ENCODE measurements at places on chromosomes 7 and 10.

GRCh38 chr7:2460641-2461040, 15.6 kb downstream of the GRIFIN start:
- DNase-seq, result no peak

DNA sequence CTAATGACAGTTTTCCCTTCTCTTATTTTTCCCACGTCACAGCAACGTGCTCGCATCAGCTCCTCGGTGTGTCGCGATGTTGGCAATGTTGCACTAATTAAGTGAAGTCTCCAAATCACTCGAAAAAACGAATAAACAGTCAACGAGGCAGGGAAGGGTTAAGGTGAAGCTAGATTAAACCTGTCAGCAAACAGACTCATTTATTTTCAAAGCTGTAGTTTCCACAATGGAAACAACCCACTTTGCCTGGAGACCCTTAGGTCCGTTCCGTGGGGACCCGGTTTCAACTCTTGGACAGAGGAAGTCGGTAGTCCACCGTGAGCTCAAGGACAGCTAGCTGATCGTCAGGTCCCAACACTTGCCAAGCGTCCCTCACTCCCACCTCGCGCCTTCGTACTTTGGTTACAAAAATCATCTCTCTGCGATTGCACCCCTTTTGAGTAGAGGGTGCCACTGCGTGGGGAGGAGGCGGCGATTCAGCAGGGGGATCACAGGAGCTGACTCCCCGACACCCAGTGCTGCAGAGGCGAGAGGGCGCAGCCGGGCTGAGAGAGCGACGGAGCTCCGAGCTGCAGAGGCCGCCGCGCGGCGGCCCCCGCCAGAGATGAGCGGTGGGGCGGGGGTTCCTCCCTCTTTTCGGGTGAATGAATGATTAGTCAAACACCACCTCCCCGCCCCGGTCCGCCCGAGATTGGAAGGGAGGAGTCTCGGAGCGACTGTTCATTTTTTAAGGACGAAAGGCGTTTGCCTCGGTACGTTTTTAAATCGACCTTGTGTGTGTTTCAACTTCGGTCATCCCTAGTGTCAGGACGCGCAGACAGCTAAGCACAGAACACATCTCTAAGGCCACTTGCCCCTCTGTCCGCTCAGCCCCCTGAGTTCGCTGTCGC, 1.3 kb upstream of the BMPER start:
- DNase-seq, result no peak

GRCh38 chr7:64431838-64432237, 118.1 kb downstream of the ZNF736 start:
- DNase-seq, result no peak

- no peak for DNase-seq
These were observed 30.8 kb upstream of the CHST15 start for GRCh38 chr10:124124123-124124768.
